ENCODE measurements at places on chromosomes 3 and 15.

DNA sequence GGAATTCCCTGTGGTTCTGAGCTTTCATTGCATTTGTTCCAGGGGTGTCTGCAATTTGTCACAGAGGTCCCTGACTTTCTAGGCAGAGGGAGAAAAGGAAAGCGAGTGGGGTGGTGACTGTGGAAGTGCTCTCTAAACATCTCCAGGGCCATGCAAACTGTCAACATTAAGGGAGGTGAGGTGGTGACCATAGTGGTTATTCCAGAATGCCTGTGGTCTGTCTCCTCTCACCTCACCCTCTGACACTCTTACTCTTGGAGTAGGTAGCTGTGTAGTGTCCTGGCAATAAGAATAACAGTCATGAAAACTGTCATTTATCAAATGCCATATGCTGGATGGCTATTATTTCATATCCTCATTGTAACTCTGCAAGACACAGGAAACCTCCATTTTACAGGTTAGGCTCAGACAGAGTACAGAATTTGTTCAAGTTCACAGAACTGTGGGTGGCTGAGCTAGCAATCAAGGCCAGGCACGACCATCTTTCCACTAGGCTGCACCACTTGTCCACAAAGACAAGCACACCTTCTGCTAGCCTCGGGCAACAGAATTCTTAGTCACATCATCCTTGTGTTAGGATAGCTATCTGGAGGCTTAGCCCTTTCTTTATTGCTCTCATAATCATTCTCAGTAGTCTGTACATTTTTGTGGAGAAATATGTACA, 179.4 kb downstream of the CD47 start:
- DNase-seq: no peak

- peak; percentile 30 for DNase-seq
These were observed 11.6 kb upstream of the ZXDC start for GRCh38 chr3:126487151-126487771.

DNA sequence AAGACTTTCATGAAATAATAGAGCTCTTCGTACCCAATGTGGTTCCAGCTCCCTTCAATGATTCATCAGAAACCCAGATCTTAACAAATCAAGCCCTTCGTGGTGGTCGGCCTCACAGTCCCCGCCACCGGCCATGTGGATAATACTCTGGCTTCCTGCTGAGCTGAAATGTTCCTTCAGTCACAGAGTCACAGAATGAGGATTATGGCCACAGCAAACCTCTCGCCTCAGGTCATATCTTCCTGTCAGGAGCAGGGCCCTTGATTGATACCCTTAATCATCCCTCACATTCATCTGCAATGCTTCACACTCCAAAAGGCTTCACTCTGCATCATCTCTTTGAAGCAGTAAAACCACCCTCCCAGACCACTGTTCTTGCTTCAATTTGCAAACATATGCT, 452.6 kb downstream of the OCA2 start:
- DNase-seq: no peak

DNA sequence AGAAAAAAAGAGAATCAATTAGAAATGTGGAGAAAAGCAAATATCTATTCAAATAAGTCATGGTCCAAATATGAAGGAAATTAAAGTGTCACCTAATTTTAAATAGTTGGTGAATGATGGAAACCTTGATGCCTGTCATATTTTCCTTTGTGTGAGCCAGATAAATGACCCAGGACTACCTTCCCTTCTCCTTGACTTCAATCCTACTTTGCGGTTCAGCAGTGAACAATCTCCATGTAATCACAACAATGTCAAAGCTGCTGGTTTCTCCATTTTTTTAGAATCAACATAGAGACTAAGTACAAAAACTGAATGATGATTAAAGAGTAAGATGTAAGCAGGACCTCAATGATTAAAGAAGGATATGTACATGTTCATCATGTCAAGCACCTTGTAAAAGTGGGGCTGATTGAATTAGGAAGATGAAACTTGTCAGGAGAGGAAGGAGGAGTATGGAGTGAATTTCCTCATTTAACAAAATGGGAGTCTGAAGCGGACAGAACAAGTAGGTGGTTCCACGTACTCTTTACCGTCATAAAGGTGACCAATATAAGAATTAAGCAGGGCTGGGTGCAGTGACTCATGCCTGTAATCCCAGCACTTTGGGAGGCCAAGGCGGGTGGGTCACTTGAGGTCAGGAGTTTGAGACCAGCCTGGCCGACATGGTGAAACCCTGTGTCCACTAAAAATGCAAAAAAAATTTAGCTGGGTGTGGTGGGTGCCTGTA, 43.1 kb downstream of the TRPM1 start:
- no peak for DNase-seq

DNA sequence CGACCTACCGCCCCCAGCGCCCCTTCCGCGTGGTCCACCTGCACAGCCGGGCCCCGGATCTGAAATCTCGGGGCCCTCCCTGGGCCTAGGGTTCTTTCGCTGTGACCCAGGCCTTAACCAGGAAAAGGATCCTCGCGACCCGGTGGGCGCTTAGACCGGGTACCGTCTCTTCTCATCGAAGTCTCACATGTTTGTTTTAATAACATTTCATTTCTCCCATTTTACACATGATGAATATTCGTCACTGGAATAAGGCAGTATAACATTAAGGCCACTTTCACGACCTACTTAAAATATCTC, 277 bp upstream of the DALRD3 start:
- no peak for DNase-seq

DNA sequence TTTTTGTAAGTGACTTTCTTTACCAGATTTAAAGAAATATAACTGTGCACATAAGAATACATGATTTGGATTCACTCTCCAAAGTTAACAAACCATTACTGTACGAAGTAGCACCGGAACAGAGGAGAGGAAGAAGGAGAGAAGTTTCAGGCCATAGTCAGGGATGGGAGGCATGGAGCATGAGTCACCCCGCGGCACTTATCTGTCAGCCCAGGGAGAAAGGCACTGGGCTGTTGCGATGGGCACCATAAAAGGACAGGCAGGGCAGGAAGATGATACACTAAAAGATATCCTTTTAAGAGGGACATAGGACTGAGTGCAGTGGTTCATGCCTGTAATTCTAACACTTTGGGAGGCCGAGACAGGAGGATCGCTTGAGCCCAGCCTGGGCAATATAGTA, 37.0 kb downstream of the TTC23 start:
- DNase-seq: no peak

DNA sequence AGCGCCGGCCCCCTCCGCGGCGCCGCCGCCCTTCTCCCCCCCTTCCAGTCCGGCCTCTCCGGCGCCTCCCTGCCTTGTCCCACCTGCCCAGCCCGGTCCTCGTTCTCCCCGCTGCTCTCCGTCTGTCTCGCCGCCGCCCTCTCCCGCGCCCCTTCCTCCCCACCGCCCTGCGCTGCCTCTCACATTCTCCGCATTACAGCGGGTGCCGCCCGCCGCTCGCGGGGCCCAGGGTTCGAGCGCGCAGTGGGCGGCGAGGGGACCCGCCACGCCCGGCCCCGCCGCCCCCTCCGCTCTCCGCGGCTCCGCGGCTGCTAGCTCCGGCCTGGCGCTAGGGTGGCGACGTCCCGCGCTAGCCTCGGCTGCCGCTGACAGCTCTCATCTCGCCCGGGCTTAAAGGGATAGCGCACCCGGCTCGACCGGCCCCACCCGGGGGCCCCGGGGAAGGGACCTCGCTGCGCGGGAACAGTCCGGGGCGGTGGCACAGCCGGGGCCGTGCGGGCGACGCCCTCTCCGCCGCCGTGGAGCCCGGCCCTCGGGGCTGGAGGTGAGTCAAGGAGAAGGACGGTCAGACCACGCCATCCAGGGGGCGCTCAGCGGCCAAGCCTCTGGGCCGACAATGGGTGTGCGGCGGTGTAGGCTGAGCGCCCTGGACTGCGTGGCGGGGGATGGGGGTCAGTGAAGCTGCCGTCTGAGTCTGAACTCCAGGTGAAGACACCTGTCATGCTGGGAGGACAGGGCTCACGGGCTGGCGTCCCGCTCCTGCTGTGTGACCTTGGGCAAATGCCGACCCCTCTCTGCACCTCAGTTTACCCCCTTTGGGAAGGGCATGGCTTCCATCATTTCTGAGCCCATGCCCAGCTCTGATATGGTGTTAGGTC, 187.4 kb upstream of the LINGO1 start:
- peak; percentile 74 for DNase-seq

DNA sequence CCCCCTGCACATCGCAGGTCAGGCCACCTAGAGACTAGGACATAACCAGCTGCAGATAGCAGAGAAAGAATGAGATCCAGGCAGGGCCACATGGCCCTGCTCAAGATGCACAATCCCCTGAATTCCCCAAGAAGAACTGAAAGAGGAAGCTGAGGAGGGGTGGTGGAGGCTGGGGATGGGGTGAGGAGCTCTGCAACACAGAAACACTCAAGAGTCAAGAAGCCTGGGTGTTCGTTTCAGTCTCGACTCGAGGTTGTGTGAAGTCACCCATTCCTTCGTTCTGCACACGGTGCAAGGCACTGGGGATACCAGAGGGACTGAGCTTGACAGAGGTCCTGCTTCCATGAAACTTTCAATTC, 62.0 kb downstream of the TLE3 start:
- DNase-seq: no peak

- no peak for DNase-seq
These were observed 31.9 kb downstream of the SH3BP5 start for GRCh38 chr3:15300323-15301078.

DNA sequence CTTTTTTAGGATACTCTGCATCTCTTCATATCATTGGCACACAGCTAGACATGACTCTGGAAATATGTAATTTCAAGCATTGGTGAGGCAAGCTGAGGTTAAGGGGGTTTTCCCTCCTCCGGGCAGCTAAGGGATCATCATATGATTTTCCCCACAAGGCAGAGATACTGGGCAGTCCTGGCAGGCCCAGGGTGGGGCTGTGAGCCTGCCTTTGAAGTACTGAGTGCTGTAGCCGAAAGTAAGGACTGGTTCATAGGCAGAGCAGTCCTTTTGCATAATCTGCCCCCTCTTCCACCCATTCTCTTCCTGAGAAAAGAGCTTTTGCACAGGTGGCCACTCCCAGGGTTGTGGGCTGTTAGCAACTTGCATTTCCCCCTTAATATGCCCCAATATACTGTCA, 168.8 kb upstream of the MANF start:
- DNase-seq: no peak

- DNase-seq: no peak
These were observed 197.7 kb upstream of the MCTP2 start for GRCh38 chr15:94033683-94034020.

DNA sequence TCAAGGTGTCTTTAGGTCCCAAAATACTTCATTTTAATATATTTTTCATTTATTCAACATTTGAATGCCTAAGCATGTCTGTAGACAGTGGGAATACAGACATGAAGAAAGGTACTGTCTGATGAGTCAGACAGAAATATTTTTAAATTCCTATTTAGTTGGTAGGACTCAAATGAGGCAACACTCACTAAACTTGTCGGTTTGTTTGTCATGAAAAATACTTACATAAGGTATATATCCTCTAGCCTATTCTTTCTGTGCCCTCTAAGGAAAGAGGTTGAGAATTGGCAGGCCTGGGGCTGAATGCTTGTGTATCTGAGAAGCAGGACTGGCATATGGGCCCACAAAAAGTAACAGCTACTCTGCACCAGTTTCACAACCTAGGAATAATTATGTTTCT, 423.6 kb upstream of the MDFIC2 start:
- DNase-seq: no peak

DNA sequence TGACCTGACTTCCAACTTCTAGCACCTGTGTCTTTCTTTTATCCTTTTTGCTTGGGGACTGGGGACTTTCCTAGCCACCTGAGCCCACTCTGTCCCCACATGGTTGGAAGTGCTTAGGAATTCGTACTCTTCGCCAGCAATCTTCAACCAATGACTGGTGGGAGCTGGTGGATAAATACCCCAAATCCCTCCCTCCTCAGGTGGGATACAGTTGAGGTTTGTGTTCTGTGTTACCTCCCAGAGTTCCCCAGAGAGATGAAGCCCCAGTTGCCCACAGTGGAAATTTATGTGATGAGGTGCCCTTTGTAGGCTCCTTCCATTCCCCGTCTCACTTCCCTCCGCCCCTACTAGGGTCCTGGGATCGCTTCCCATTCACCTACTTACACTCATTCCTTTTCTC, 40.1 kb upstream of the CFAP161 start:
- DNase-seq: no peak

- DNase-seq: no peak
These were observed 49.3 kb downstream of the HHLA2 start for GRCh38 chr3:108345492-108346205.

DNA sequence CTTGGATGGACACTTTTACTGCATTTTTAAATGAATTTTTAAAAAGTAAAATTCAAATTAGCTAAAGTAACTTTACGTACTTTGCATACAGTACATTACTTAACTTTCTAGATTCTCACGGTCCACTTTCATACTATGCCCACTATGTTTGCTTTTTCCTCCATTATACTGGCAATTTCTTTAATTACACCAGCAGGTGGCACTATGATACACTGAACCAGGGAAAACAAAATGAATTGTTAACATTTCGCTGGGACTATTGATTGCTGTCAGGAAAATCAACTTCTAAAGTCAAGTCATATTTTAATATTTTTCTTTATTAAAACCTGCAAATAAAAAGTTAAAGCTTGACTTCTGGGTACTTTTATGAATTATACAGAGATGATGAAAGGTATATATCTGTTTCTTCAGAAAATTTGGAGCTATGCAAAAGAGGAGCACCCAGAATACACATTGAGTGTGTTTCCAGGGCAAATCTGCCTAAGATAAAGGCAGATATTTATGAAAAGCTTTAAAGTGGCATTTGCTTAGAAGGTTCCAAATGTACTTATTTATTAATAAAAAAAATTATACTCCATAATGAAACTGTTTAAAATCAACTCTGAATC, 21.8 kb upstream of the POU1F1 start:
- DNase-seq: no peak

GRCh38 chr3:146283781-146284445, 33.0 kb upstream of the PLSCR4 start:
- DNase-seq: no peak

GRCh38 chr3:33152363-33153360, 38.8 kb downstream of the CRTAP start:
- no peak for DNase-seq

DNA sequence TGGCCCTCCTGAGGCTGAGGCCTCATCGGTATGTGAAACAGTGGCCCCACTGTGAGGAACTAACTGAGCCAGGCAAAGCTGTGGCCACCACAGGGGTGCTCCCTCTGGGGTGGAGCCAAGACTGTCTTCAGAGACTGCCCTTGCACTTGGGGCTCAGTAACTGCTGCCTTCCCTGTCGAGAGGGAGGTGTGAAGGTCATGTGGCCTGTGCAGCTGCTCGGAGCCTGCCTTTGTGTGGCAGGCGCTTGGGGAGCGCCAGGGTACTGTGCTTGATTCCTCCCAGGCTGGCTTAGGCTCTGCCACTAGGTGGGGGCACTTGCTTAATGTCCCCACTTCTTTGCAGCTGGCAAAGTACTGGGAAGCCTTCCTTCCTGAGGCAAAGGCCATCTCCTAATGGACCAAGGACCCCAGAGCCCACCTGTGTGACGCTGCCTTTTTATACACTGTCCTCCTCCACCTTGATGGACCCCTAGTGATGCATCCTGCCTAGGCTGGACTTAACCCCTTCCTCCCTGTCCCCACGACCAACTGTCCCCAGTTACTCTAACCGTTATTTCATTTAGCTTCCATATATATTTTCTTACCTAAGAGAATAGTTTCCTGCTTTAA, 14.2 kb upstream of the SNX22 start:
- no peak for DNase-seq
